ENCODE measurements at places on chromosomes 2 and 18.

GRCh38 chr2:123495241-123495640 is 529.8 kb upstream of the CNTNAP5 start:
- no peak for DNase-seq

- DNase-seq = no peak
Measured at GRCh38 chr2:234694244-234695013, 197.5 kb upstream of the ARL4C start.

GRCh38 chr18:62365420-62365819 is 40.3 kb downstream of the TNFRSF11A start:
- no peak for DNase-seq

GRCh38 chr2:64210816-64211215 is 66.6 kb upstream of the PELI1 start:
- no peak for DNase-seq

DNA sequence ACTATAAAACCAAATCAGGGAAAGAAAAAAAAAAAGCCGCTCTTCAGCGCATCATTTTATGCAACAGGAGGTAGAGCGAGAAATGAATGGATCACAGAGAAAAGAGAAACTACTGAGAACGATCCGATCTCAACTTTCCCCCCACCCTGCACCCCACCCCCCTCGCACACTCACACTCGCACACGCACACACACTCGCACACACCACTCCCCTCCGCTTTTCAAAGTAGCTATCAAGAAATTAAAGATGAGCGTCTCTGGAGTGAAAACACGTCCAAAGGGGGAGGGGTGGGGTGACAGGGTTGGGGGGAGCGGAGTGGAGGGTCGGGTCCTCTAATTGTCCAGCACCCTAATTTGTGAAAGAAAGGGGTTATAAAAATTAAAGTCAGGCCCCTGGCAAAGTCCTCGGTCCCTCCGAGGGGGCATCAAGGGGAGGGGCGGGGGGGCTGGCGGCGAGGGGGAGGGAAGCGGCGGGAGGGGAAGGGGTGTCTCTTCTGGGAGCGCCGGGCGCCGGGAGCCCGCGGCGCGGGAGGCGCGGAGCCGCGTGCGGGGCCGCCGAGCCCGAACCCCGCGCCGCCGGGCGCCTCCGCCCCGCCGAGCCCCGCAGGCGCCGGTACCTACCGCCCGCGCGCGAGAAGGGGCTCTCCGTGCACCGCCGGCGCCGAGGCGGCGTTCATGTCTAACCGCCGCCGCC is 428 bp downstream of the TCF4 start:
- DNase-seq = no peak

All from stimulated activated CD4-positive, alpha-beta T cell treated with anti-CD3 and anti-CD28 coated beads, Interleukin-12 subunit alpha, Interleukin-12 subunit beta, amount 100 ng/mL, for 24 hours (primary cell).